ENCODE measurements at places on chromosomes 16 and 17.

GRCh38 chr17:13788385-13788784, 186.7 kb upstream of the HS3ST3A1 start:
- no peak for DNase-seq

GRCh38 chr17:79741751-79742588, 11.2 kb downstream of the ENPP7 start:
- peak; percentile 38 for DNase-seq

GRCh38 chr16:65068151-65068740, 53.6 kb downstream of the CDH11 start:
- DNase-seq = no peak

DNA sequence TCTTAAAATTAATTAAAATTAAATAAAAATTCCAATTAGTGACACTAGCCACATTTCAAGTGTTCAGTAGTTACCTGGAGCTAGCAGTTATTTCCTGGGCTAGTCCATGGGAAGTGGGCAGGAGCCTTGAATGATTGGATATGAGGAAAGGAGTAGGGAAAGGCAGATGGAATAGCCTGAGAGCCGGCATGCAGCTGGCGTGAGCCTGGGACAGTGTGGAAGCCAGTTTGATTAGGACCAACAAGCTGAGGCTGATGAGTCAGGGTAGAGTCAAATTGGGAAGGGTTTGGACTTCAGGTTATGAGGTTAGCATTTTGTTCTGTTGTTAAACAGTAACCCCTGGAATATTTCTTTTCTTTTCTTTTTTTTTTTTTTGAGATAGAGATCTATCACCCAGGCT, 15.3 kb upstream of the GNA13 start:
- DNase-seq = no peak

DNA sequence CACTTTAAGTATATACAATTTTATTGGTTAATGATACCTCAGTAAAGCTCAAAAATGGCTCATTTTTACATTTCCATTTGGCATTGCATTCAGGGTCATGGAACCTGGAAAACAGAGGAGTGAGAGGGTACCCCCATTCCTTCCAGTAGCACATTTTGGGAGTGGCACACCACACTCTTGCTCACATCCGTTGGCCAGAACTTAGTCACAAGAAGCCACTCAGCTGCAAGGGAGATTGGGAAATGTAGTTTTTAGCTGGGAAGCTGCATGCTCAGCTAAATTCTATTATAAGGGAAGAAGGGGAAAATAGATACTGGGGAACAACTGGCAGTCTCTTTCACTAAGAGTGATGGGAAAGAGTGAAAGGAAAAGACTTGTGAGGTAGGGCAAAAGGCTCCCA, 102.5 kb upstream of the TMEM97 start:
- no peak for DNase-seq

GRCh38 chr17:79543531-79543930, 67.3 kb downstream of the RBFOX3 start:
- no peak for DNase-seq

DNA sequence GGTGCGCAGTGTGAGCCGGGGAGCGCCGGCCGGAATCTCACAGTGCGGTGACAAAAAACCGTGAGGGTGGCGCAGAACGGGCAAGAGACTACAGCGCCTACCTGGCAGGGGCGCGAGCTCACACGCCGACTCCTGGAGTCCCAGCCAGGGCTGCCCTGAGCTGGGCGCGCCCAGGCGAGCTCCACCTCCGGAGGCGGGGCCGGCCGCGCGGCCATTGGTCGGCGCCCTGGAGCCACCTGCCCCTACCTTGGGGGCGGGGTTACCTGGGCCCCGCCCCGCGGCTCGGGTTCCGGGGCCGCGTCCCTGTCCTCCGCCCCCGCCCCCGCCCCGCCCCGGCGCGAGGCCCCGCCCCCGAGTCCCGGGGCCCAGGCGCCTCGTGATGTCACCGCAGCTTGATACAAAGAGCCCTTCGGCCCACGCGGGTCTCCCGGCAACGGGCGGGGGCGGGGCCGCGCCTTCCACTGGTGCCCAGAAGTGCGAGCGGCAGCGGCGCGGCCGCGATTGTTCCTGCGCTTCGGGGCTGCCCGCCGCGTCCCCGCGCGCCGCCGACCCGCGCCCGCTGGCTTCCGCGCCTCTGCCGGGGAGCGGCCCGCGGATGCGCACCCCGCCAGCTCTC, 96.3 kb downstream of the RAB11FIP4 start:
- peak; percentile 92 for DNase-seq

Measured in NCI-H526 (cell line).